ENCODE measurements at places on chromosomes 12 and 14. TPM values are rescaled to one million over a fixed set of nuclear protein-coding genes. Genes with fewer than 3 reads are reported as not detected.

PRIMA1 gene
- not detected for total RNA-seq

IL31 gene
- not detected for total RNA-seq

KRT78 gene
- total RNA-seq: not detected

HIP1R gene
- 9.9 TPM for total RNA-seq

BICDL1 gene
- 0.38 TPM for total RNA-seq
